MCF 10A (cell line): ENCODE measurements at places on chromosomes 4 and X. TPM values are rescaled to one million over a fixed set of nuclear protein-coding genes. Genes with fewer than 3 reads are reported as not detected.

DNA sequence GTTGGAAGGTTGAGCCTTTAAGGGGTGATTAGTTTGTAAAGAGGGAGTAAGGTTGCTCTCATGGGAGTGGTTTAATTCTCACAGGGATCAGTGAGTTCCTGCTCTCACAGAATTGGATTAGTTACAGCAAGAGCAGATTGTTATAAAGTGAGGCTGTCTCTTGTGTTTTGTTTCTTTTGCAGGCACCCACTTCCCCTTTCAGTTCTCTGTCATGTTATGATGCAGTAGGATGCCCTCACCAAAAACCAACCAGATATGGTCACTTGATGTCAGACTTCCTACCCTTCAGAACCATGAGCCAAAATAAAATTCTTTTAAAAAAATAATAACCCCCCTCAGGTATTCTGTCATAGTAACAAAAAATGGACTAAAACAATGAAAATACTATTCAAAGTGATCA lies 19.9 kb upstream of the IGSF1 start:
- H3K27ac ChIP-seq = no peak overlapping the region
- no peaks in the 10 kb centered on the region for H3K4me1 ChIP-seq
- H3K4me3 ChIP-seq = no peak overlapping the region

GRCh38 chrX:32293962-32294700 lies 917.2 kb downstream of the DMD start:
- no peak overlapping the region for H3K27ac ChIP-seq
- no peak overlapping the region for H3K4me3 ChIP-seq
- DNase-seq = no peak
- H3K36me3 ChIP-seq = no peaks in the 10 kb centered on the region
- H3K4me1 ChIP-seq = no peaks in the 10 kb centered on the region
- peaks cover 77% of the 10 kb centered on the region for H3K27me3 ChIP-seq

- DNase-seq = no peak
- H3K4me3 ChIP-seq = no peak overlapping the region
- no peaks in the 10 kb centered on the region for H3K36me3 ChIP-seq
- no peaks in the 10 kb centered on the region for H3K4me1 ChIP-seq
Measured at GRCh38 chr4:110224142-110224541, 25.7 kb upstream of the ELOVL6 start.

Gene CT45A6
- not detected in 2 replicates for total RNA-seq

DNA sequence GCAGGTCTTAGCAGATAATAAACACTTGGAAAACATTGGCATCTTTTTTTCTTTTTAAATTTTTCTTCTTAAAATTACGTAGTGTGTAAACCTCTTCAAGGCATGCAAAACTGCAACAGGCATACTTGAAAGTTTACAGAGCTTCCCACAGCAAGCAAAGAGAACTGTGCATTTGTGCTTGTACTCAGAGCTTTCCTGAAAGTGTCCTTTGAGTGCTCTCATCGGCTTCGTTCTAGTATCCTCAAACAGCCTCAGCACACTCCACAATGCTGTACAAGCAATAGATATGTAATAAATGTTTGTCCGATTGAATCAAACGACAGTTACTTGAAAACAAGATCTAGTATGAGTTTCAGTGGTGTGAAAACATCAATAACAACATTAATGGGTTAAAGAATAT lies 227.5 kb downstream of the PAPSS1 start:
- H3K4me3 ChIP-seq = no peak overlapping the region
- no peaks in the 10 kb centered on the region for H3K4me1 ChIP-seq
- no peak for DNase-seq
- H3K27me3 ChIP-seq = no peaks in the 10 kb centered on the region
- no peak overlapping the region for H3K27ac ChIP-seq
- no peaks in the 10 kb centered on the region for H3K36me3 ChIP-seq

Gene ARR3
- not detected in 2 replicates for total RNA-seq

Gene ATOH1
- total RNA-seq = not detected in 2 replicates

- H3K4me3 ChIP-seq = no peak overlapping the region
- H3K27ac ChIP-seq = no peak overlapping the region
- no peaks in the 10 kb centered on the region for H3K36me3 ChIP-seq
- peaks cover 11% of the 10 kb centered on the region for H3K27me3 ChIP-seq
Measured at GRCh38 chr4:99518601-99519295, 7.9 kb downstream of the C4orf17 start.

Gene RGN
- not detected in 2 replicates for total RNA-seq

Gene DOCK11
- 1.9 and 3.1 TPM in 2 replicates for total RNA-seq

Gene ETDB
- not detected in 2 replicates for total RNA-seq

Gene RHOXF2
- not detected in 2 replicates for total RNA-seq

GRCh38 chr4:88448889-88449288 lies 8.0 kb upstream of the HERC5 start:
- no peak overlapping the region for H3K27ac ChIP-seq
- no peaks in the 10 kb centered on the region for H3K36me3 ChIP-seq
- no peak for DNase-seq
- no peaks in the 10 kb centered on the region for H3K4me1 ChIP-seq
- H3K4me3 ChIP-seq = no peak overlapping the region

DNA sequence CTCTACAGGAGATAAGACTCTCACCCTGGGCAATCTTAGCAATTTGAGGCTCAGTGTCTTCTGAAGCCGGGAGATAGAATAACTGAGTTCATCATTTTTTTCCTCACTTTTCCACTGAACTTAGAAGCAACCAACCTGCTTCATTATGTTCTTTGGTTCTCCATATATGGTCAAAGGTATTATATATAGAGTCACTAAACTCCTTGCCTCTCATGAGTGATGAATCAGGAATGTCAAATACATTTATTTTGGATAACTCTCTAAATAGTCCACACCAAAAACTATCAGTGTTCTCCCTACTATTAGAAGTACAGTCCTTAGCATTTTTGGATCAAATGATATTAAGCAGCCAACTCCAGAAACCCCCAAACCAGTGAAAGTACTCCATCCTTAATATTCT lies 421.5 kb upstream of the EPHA5 start:
- no peak overlapping the region for H3K4me3 ChIP-seq
- DNase-seq = no peak
- no peaks in the 10 kb centered on the region for H3K36me3 ChIP-seq
- H3K4me1 ChIP-seq = no peaks in the 10 kb centered on the region

DNA sequence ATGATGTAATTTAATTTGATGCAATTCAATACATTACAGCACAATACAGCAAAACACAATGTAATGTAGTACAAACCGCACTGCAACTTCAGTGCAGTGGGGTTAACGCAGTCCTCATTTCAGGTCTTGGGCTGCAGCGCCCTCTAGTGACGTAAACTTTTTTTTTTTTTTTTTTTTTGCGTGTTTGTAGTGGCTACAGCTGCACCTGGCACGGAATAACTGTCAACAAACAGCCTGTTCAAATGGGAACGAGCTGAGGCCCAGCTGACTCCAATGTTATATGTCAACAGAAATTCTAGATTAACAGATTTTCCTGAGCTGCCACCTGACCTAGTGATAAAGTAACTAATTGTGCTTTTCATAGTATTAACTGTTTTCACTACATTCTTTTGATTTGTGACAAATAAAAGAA lies 33.5 kb upstream of the RASSF6 start:
- peaks cover 14% of the 10 kb centered on the region for H3K4me1 ChIP-seq
- H3K36me3 ChIP-seq = no peaks in the 10 kb centered on the region
- H3K4me3 ChIP-seq = no peak overlapping the region
- peak; percentile 71 for DNase-seq

Gene F9
- not detected in 2 replicates for total RNA-seq

DNA sequence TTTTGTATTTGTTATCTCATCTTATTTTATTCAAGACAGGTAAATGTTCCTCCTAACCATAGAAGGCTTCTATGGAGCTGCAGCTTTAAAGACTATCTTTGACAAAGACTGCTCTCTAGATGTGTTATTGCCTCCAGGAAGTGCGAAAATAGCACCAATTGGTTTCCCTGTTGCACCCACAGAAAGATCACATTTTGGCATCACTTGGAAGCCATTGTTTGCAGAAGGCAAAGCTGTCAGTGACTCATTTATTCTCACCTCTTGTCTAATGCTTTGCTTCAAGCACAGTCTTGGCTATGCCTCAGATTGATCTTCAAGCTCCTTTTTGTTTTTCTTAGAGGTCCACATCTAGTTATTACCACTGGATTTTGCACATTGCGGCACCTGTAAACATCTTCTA lies 150.3 kb downstream of the PCDH7 start:
- no peak overlapping the region for H3K27ac ChIP-seq
- peak; percentile 36 for DNase-seq
- no peak overlapping the region for H3K4me3 ChIP-seq

DNA sequence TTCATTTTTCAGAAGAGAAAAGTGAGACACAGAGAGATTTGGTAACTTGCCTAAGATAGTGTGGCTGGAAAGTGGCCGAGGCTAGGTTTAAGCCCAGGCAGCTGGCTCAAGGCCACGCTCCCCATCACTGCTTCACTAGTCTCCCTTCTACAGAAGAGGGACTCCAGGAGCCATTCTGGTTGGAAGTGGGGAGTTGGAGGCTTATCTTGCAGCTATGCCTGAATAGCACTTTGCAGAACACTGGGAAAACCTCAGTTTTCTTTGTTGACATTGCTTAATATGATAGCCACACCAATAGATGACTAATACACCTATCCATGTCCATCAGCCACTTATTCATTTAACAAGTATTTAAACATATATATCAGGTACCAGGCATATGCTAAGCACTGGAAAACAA lies 18.5 kb downstream of the LRRC66 start:
- H3K4me3 ChIP-seq = no peak overlapping the region
- H3K27ac ChIP-seq = peak overlapping the region; percentile 27
- peak; percentile 50 for DNase-seq
- H3K27me3 ChIP-seq = no peaks in the 10 kb centered on the region
- peaks cover 17% of the 10 kb centered on the region for H3K4me1 ChIP-seq

Gene RAB33A
- total RNA-seq = not detected in 2 replicates

DNA sequence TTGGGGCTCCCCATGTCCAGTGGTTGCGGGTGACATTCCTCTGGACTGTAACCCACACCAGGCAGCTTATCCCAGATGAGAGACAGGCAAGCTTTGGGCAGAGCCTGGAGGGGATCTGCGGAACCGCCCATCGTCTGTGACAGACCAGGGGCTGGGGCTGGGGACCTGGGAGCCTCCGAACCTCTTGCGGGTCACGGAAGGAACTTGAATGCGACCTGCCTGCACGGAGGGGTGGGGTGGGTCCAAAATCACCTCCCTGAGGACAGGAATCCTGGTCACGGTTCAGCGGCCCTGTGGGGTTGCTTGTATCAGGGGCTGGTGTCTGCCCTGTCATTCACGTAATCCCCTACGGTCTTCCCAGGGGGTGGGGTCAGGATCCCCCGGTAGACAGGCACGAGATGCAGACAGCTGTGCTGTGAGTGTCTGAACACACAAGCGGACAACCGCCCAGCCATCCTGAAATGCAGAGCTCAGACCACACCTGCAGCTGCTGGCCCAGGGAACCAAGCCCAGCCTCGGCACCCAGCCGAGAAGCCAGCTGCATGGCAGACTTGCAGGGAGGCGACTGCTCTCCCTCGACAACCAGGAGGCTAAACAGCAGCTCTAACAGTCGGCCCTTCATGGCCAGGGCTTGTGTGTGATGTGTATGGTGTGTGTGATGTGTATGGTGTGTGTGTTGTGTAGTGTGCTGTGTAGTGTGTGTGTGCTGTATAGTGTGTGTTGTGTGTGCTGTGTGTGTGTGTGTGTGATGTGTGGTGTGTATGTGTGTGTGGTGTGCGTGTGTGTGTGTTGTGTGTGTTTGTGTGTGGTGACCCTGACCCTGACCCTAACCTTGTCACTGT lies 105.9 kb upstream of the ADRA2C start:
- no peak for DNase-seq
- H3K4me3 ChIP-seq = no peak overlapping the region
- peaks cover 67% of the 10 kb centered on the region for H3K27me3 ChIP-seq
- H3K36me3 ChIP-seq = peaks cover 6% of the 10 kb centered on the region
